ENCODE measurements at places on chromosomes 1 and 21.

DNA sequence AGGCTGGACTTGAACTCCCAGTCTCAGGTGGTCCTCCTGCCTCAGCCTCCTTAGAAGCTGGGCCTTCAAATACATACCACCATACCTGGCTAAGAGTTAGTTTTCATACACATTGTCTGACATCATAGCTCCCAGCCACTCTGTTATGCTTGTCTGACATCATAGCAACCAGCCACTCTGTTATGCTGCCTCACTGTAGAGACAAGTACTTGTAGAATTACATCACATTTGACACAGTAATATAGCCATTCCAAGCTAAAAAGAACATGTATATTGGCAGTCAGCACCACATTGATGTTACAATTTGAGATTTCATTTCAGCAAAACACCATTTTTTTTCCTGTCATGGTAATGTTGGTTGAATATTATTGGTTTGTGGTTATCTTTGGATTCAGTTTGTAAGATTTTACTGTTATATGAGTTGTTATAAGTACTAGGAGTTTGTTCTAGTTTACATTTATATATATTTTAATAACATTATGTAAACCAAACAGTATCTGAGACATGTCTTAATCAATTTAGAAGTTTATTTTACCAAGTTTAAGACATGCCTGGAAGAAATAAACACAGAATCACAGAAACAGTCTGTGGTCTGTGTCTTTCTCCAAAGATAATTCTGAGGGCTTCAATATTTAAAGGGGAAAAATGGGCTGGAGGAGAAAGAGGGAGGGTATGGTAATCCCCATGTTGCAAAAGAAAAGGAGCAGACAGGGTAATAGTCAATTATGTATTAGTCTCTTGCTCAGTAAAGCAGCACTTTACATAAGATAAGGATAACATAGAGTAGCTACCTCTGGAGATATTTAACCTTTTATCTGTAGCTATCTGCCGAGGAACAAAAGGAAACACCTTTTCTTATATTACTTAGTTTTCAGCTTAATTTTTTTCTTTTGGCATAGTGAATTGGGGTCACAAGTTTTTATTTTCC is 43.0 kb downstream of the XPR1 start:
- no peak for DNase-seq

DNA sequence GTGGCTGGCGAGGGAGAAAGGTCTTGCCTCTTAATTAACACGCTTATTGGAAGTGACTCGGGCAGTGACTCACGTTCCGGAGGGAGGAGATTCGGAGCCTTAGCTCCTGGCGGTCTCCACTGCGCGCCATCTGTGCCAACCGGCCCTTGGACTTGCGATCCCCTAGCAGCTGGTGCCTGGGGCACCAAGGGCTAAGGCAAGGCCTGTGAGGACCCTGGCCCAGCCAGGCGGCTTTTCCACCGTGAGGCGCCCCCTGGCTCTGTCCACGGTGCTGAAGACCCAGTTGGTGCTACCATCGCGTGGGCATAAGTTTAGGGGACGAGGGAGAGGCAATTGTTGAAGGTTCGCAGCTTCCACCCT is 1.3 kb upstream of the SYT6 start:
- DNase-seq: no peak

- DNase-seq: no peak
These were observed 60.3 kb downstream of the XCL2 start for GRCh38 chr1:168483539-168483938.

GRCh38 chr1:234875953-234876855 is 252.4 kb downstream of the TOMM20 start:
- peak; percentile 71 for DNase-seq

GRCh38 chr1:37653906-37654305 is 19.2 kb upstream of the RSPO1 start:
- no peak for DNase-seq

DNA sequence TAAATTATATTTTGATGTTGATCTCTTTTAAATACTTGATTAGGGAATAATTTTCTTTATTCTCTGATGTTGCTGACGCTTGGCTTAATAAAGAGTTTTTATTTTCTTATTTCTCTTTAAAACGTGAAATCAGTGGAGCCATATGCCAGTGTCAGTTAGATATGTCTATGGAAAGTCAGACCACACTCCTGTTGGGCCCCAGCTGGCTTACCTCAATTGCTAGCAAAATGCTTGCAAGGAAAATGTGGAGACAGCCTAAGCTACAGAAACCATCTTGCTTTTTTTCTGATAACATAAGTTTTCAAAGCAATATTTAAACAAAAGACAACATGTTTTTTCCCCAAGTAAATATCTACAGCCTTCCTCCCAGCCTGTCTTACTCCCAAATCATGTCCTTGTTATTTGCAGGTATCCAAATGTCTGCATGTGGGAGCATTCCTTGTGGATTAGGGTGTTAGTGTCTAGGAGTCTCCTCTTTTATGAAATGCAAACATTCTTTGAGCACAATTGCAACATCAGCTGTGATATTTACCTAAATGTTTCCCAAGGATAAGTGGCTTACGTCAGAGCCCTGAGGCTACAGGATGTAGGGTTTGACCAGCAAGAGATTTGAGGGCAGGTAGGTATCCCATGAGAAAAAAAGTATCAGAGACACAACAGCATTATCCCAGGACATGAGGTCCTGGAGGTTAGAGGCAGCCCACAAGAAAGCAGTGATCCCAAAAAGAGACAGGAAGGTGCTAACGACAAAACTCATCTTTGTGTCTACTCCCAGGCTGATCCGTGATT is 117.2 kb upstream of the KCNJ15 start:
- no peak for DNase-seq

DNA sequence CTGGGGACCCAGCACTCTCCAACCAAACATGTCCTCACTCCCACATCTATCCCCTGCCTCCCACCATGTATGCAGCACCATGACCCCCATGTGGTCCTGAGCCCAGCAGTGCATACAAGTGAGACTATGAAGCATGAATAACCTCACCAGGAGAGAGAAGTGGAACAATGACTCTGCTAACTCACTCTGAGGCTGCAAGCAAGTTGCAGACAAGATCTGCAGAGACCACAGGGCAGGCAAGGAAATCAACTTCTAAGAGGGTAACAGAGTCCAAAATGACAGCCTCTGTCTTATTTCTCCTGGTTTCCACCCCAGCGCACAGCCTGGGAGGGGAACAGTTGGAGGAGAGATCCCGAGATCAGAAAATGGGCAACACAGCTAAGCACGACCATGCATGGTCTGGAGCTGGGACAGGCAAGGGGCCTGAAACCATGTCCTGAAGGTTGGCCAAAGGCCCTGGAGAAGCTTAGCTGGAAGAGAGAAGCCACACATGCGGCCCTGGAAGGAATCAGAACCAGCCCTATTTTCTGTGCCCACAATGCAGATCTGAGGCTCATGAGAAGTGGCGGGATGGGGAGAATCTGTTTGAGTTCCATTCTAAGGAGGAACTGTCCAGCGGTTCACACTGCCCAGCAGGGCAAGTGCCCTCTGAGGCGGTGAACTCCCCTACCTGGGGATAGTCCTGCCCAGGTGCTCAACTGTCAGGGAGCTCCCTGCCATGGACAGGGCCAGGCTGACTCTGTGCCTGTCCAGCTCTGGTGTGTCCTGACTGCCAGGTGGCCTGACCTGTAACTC is 12.5 kb upstream of the REN start:
- DNase-seq: no peak

- no peak for DNase-seq
These were observed 882 bp upstream of the FCAMR start for GRCh38 chr1:206971029-206971655.

- no peak for DNase-seq
These were observed 11.9 kb upstream of the VAV3 start for GRCh38 chr1:107976836-107977235.

- no peak for DNase-seq
These were observed 785 bp downstream of the PGLYRP4 start for GRCh38 chr1:153347856-153348255.

DNA sequence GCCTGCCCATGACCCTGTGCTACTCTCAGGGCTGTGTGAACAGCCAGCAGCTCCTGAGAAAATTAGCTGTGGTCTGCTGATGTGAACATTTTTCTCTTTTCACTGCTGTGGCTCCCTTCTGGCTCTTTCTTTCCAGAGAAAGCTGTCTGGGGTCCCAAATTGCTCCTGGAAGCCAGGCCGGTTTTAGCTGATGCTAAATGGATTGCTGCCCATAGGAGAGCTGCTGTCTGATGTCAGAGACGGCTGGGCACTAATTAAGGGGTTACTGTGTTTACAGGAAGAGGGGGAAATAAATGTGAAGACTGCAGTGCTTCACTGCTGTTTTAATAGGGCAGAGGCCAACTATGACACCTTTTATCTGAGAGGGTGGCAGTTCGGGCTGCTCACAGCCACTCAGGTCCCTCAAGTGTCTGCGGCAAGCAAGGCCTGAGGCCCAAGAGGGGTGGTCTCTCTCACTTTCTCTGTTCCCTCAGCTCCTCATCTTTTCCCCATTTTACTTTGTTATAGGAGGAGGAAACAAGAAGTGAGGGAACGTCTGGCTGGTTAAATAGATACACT is 106.0 kb upstream of the GNG12 start:
- DNase-seq: no peak

DNA sequence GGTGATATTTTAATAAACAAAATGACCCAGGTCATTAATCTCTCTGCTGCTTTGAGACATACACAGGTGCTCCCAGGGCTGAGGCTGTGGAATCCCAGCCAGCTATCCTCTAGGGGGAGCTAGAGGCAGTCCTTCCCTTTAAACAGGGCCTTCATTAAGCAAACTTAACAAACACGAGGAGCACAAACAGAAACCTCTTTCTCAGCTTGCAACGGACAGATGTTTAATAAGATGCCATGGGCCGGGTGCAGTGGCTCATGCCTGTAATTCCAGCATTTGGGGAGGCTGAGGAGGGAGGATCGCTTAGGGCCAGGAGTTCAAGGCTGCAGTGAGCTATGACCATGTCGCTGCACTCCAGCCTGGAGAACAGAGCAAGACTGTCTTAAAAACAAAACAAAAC is 106.7 kb downstream of the HIVEP3 start:
- DNase-seq: peak; percentile 46

GRCh38 chr1:67347688-67348472 is 40.2 kb downstream of the IL12RB2 start:
- DNase-seq: peak; percentile 26

- DNase-seq: no peak
These were observed 30.4 kb downstream of the ATP2B4 start for GRCh38 chr1:203656796-203657747.

DNA sequence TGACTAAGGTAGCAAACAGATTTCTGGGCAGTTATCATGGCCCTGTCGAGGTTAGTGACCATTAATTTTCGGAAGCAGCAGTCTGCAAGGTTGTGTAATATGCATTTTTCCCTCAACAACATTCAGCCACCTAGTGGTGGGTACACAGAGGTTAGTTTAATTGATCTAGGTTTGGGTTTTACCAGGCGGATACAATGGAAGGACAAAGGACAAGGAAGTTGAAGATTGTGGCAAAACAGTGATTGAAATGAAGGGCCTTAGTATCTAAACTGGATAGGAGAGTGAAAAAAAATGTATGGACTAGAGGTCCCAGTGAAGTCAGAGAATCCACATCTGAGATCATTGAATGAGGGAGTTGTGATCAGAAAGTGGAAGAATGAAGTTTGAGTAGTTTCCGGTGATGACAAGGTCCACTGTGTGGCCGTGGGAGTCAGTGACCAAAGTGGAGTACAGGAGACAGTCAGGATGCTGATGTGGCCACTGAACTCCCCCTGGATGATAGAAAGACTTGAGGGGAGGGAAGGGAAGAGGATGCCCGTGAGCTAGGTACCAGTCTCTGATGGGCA is 2.8 kb downstream of the ARMH1 start:
- no peak for DNase-seq

GRCh38 chr1:189662190-189662589 is 815.5 kb downstream of the BRINP3 start:
- no peak for DNase-seq

GRCh38 chr21:46226920-46227599 is 1.5 kb downstream of the LSS start:
- no peak for DNase-seq

GRCh38 chr1:184285401-184286087 is 101.3 kb upstream of the C1orf21 start:
- no peak for DNase-seq

GRCh38 chr1:108583757-108584427 is 24.0 kb downstream of the EEIG2 start:
- no peak for DNase-seq

GRCh38 chr1:166062421-166063070 is 104.3 kb downstream of the FAM78B start:
- DNase-seq: no peak

DNA sequence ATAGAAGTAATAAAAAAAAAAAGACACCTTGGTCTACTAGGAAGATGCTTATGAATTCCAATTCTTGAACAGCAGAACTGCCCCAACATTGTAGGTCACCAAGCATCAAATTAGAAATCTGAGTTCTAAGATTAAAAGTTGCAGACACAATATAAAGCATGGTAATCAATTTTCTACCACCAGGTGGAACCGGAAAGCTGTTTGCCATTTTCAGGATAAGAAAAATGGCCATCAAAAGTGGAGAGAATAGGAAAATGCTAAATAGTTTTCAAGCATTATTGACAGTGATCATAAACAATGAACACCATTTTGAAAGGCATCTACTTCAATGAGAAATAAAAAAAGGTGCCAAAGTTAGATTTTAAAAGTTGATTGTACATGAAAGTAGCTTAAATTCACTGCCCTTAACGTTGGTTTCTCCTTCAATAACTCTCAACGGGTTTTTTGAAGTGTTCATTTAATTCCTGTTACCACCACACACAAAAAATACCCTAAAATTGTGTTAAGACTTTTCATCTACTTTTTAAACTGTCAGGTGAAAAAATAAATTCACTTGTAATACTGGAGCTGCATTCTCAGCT is 252.9 kb downstream of the KCNT2 start:
- no peak for DNase-seq

GRCh38 chr1:221268295-221268694 is 389.1 kb downstream of the HLX start:
- DNase-seq: no peak

GRCh38 chr1:81834921-81835698 is 34.4 kb downstream of the ADGRL2 start:
- peak; percentile 34 for DNase-seq

DNA sequence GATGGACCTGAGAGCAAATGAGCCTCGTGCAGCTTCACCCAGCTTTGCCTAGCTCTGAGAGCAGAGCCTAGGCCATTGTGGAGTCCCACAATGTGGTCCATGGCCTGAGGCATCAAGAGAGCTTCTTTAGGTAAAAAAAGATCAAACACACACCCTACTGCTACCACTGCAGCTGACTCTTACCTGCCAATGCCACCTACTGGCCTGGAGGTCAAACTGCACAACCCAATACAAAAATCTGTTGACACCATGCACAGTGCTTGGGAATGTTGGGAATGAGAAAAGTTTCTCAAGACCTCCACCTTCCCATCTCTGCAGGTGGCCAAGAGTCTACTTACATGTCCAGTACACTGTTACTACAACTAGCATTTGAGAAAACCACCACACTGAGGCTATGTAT is 60.6 kb downstream of the UCHL5 start:
- no peak for DNase-seq
